ENCODE measurements at places on chromosomes 1 and 21. TPM values are rescaled to one million over a fixed set of nuclear protein-coding genes. Genes with fewer than 3 reads are reported as not detected.

Gene IL10
- total RNA-seq: 0.27 TPM

- H3K27ac ChIP-seq: peak overlapping the region; percentile 55
- no peaks in the 10 kb centered on the region for H3K27me3 ChIP-seq
- H3K4me1 ChIP-seq: peaks cover 85% of the 10 kb centered on the region
- DNase-seq: peak; percentile 35
- H3K4me3 ChIP-seq: no peak overlapping the region
- peaks cover 86% of the 10 kb centered on the region for H3K36me3 ChIP-seq
Observed at GRCh38 chr1:167438171-167439138, 79.9 kb downstream of the CD247 start.

- H3K27ac ChIP-seq: no peak overlapping the region
- H3K4me3 ChIP-seq: no peak overlapping the region
- no peak for DNase-seq
- peaks cover 9% of the 10 kb centered on the region for H3K4me1 ChIP-seq
Observed at GRCh38 chr1:175232335-175232734, 39.8 kb upstream of the KIAA0040 start.

- no peak for DNase-seq
- no peak overlapping the region for H3K4me3 ChIP-seq
Observed at GRCh38 chr1:107976836-107977235, 11.9 kb upstream of the VAV3 start.

- H3K27me3 ChIP-seq: no peaks in the 10 kb centered on the region
- DNase-seq: no peak
- no peak overlapping the region for H3K4me3 ChIP-seq
- H3K4me1 ChIP-seq: no peaks in the 10 kb centered on the region
- H3K27ac ChIP-seq: no peak overlapping the region
Observed at GRCh38 chr1:233368789-233369130, 41.2 kb downstream of the MAP3K21 start.

Gene CC2D1B
- total RNA-seq: 46.5 TPM

Gene POGZ
- total RNA-seq: 97.8 TPM

Gene GJC2
- total RNA-seq: 2.4 TPM

DNA sequence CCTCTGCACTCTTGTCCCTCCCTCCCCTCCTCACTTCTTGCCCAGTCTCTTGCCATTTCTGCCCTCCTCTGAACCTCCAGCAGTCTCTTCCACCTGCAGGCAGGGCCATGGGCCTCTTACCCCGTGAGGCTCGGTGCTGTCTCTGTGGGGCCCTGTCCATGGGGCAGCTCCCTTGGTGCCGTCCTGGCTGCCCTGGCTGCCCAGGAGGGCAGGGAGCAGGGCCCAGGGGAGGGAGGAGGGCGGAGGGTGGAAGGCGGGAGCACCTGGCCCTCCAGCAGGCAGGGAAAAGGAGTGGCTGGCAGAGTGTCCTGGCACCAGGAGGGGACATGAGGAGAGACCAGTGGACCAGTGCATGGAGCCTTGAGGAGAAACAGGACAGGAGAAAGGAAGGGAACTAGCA lies at the start of gene RORC:
RORC (minus strand) TSS at position 198 of the 400 bp plus-strand sequence; CDS start at position 160, 38 bp downstream.
- no peaks in the 10 kb centered on the region for H3K36me3 ChIP-seq
- H3K4me1 ChIP-seq: peaks cover 95% of the 10 kb centered on the region
- H3K27ac ChIP-seq: peak within 1 kb of the TSS; percentile 15

Gene MATN1
- 2.5 TPM for total RNA-seq

DNA sequence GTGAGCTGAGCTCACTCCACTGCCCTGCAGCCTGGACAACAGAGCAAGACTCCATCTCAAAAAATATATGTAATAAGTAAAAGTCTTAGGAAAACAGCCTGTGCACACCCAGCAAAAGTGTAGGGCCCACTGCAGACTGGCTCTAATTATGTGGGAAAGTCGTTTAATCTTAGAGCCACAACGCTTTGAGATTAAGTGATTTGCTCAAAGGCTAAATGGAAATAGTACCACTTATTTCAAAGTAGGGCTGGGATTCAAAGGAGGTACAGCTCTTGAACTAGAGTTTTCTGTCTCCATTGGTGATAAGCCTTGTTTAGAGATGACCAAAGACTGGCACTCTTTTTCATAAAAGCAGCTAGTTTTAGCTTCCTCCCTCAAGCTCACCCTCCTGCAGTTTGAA lies 2.2 kb downstream of the TACSTD2 start:
- no peak overlapping the region for H3K4me3 ChIP-seq
- peaks cover 30% of the 10 kb centered on the region for H3K27me3 ChIP-seq
- no peak for DNase-seq
- peaks cover 13% of the 10 kb centered on the region for H3K4me1 ChIP-seq
- no peaks in the 10 kb centered on the region for H3K36me3 ChIP-seq

GRCh38 chr1:195376190-195376589 lies 1232.0 kb downstream of the KCNT2 start:
- no peak overlapping the region for H3K27ac ChIP-seq
- no peaks in the 10 kb centered on the region for H3K4me1 ChIP-seq
- H3K36me3 ChIP-seq: no peaks in the 10 kb centered on the region
- DNase-seq: no peak

DNA sequence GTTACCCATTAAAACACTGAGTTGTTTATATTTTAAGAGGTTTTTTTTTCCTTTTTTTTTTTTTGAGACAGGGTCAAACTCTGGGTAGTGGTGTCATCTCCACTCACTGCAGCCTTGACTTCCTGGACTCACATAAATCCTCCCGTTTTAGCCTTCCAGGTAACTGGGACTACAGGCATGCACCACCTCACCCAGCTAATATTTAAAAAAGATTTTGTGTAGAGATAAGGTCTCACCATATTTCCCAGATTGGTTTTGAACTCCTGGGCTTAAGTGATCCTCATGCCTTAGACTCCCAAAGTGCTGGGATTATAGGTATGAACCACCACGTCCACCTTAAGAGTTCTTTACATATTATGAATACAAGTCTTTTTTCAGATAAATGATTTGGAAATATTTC lies 146.5 kb downstream of the COQ8A start:
- H3K36me3 ChIP-seq: no peaks in the 10 kb centered on the region
- no peaks in the 10 kb centered on the region for H3K27me3 ChIP-seq
- no peak overlapping the region for H3K4me3 ChIP-seq
- DNase-seq: no peak

GRCh38 chr1:231763456-231763855 lies 136.9 kb downstream of the DISC1 start:
- H3K4me3 ChIP-seq: no peak overlapping the region
- H3K4me1 ChIP-seq: no peaks in the 10 kb centered on the region
- peaks cover 4% of the 10 kb centered on the region for H3K36me3 ChIP-seq
- no peak overlapping the region for H3K27ac ChIP-seq
- DNase-seq: no peak

Gene CGN
- 0.08 TPM for total RNA-seq

DNA sequence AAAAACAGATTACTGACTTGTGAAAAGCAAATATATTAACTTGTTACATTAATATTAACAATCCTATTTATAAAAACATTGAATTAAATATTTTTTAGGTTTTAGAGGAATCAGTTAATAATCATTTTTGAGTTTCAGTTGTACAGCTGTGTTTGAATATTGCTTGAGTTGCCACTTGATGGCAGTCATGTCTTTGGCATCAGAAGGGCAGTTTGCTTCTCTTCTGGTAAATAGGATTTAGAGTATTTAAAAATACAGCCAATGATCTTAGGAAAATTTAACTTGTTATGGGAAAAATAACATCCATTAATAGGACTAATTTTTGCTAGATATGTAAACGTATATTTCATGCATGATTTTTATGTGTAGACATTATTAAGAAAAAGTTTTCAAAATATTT lies 234.1 kb downstream of the NCAM2 start:
- no peaks in the 10 kb centered on the region for H3K27me3 ChIP-seq
- H3K27ac ChIP-seq: no peak overlapping the region
- DNase-seq: no peak

Gene DNAJC11
- 24.0 TPM for total RNA-seq

Gene RGS16
- 16.4 TPM for total RNA-seq

- H3K36me3 ChIP-seq: peaks cover 14% of the 10 kb centered on the region
- H3K4me3 ChIP-seq: peak overlapping the region; percentile 98
- no peaks in the 10 kb centered on the region for H3K27me3 ChIP-seq
- peak; percentile 39 for DNase-seq
- H3K4me1 ChIP-seq: peaks cover 60% of the 10 kb centered on the region
- peak overlapping the region; percentile 76 for H3K27ac ChIP-seq
Observed at GRCh38 chr1:175191659-175192058, 917 bp downstream of the KIAA0040 start.

DNA sequence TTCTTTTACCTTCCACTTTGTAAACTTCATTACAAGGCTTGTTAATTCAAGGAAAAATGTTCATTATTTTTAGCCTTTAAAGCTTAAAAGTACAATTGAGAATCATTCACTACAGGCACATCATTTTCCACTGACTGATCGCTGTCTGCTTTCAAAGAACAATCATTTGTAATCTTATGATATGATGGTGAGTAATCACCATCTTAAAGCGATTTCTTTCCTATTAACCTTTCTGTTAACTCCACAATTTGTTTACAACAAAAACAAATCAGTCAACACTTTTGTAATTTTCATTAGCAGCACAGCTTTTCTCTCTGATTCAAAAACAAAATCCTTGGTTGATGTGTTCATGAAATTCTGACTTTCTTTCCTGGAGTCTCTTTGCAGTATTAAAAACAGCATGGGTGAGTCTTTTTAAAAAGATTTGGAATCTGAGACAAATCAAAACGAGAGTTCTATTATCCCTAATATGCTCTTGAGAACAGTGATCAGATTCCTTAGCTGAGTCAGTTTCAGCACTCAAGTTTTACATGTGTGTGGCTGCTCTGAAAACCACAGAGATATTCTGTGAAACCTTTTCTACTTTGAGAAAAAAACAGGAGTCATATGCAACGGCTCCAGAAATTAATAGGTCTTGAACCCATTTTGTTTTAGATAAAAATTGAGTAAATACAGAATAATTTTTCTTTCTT lies 145.8 kb upstream of the TMPRSS15 start:
- no peaks in the 10 kb centered on the region for H3K4me1 ChIP-seq
- H3K27me3 ChIP-seq: no peaks in the 10 kb centered on the region
- DNase-seq: no peak
- no peaks in the 10 kb centered on the region for H3K36me3 ChIP-seq
- H3K27ac ChIP-seq: no peak overlapping the region

Gene ATP1A2
- not detected for total RNA-seq

GRCh38 chr1:228064296-228064695 lies 18.2 kb upstream of the ARF1 start:
- H3K36me3 ChIP-seq: no peaks in the 10 kb centered on the region
- H3K27ac ChIP-seq: no peak overlapping the region
- peaks cover 54% of the 10 kb centered on the region for H3K27me3 ChIP-seq
- H3K4me1 ChIP-seq: peaks cover 18% of the 10 kb centered on the region
- DNase-seq: no peak
- H3K4me3 ChIP-seq: no peak overlapping the region

DNA sequence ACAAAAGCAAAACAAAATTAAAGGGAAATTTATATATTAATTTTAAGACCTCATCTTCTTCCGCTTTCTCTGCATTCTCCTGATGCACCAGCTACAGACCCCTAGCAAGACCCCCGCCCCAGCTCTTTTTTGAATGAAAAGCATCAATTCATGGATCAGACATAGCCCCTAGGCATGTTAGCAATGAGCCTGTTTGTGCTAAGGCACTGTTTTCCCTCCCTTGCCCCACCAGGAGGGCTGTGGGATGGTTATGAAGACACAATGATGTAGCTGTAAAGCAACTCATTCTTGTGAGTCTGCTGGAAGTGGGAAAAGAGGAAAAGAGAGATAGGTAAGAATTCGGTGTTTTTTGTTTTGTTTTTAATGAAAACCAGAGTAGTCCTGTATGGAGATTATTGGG lies 88.5 kb upstream of the ZBTB18 start:
- no peaks in the 10 kb centered on the region for H3K27me3 ChIP-seq
- no peak overlapping the region for H3K27ac ChIP-seq
- H3K36me3 ChIP-seq: no peaks in the 10 kb centered on the region
- H3K4me1 ChIP-seq: no peaks in the 10 kb centered on the region
- no peak overlapping the region for H3K4me3 ChIP-seq
- DNase-seq: no peak

Gene PPM1J
- 0.39 TPM for total RNA-seq

Data from CD4-positive, alpha-beta T cell (primary cell).